ENCODE measurements at places on chromosomes 13 and 19.
A peak's percentile ranks its signal among the peaks of the same experiment; 100 is the strongest.

GRCh38 chr19:2618611-2619010 lies 83.9 kb downstream of the GNG7 start:
- no peak for DNase-seq

DNA sequence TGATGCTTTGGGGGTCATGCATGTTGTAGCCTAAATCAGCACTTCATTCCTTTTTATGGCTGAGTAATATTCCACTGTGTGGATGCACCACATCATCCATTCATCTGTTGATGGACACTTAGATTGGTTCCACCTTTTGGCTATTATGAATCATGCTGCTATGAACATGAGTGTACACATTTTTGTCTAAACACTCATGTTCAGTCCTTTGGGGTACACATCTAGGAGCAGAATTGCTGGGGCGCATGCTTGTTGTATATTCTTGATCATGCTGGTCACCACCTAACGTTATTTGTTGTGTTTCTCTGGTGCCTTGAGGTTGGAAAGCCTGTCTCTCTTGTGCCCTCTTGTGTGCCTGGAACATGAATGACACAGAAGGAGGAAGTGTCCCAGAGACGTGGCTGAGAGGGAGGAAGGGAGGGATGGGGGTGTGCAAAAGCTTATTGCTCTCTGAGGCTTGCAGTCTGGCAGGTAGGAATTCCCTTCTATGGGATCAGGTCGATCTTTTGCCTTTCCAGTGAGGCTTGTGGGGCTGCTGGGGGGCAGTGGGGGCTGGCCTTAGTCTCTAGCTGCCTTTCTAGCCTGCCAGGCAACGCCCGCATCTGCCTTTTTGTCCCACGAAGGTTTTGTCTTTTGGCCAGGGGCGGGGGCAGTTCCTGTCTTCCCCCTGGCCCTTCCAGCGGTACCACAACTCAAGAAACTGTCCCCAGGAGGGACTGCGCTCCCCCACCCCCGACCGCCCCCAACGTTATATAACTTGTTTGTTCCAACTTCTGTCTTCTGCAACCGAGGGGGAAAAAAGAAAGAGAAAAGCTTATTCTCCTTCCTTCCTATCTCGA lies 7.6 kb downstream of the KLHL26 start:
- DNase-seq, result no peak

- DNase-seq, result no peak
Measured at GRCh38 chr13:53775807-53776206, 747.2 kb downstream of the OLFM4 start.

- DNase-seq, result no peak
Measured at GRCh38 chr13:37984357-37984756, 114.8 kb upstream of the TRPC4 start.

DNA sequence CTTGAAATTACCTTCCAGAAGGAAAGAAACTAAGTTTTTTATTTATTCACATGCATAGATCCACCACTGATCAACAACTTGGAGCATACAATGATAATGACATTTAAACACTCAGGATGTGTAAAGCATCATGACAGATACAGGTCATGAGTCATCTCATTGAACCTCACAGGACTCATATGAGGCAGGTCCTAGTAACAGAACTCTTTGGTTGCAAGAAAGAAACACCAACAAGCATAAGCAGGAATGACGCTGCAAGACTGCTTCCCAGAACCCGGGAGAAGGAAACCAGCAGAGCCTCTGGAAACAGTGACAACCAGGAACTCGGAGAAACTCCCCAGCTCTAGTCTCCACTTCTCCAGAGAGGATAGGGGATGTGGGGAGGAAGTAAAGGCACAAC lies 60.8 kb upstream of the IPO5 start:
- DNase-seq, result no peak

DNA sequence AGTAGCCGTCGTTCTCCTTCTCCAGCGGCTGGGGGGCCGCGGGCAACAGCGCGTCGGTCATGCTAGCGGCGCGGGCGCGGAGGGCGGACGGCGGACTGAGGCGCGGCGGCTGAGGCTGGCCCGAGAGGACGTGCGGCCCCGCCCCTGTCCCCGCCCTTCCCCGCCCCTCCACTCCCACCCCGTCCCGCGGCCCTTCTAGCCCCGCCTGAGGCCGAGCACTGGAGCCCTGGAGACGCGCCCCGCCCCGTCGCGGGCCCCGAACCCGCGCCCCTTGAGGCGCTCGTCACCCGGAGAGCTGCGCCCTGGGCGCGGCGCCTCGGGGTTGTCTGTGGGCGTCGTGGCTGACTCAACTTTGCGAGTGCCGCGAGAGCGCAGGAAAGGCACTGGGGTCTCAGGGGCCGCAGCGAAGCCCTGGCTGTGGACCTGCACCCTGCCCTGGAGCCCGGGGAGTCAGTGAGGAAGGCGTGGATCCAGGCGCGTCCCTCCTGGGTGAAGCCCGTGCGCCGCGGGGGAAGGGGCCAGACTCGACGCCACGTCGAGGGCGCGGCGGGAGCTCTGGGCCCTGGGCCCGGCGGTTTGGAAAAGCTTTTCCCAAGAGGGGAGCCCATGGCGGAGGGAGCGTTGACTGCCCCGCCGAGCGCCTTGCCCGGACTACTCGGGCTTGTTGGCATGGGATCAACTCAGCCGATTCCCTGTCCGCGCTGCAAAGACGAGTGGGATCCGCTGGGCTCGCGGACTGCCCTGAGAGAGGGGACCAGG lies at the start of gene RHPN2:
Gene RHPN2 (minus strand): TSS at position 97 of the 759 bp plus-strand sequence. CDS start 36 bp downstream, at position 61.
- DNase-seq, result peak; percentile 7

- DNase-seq, result no peak
Measured at GRCh38 chr19:11257846-11258380, 4.4 kb downstream of the DOCK6 start.

DNA sequence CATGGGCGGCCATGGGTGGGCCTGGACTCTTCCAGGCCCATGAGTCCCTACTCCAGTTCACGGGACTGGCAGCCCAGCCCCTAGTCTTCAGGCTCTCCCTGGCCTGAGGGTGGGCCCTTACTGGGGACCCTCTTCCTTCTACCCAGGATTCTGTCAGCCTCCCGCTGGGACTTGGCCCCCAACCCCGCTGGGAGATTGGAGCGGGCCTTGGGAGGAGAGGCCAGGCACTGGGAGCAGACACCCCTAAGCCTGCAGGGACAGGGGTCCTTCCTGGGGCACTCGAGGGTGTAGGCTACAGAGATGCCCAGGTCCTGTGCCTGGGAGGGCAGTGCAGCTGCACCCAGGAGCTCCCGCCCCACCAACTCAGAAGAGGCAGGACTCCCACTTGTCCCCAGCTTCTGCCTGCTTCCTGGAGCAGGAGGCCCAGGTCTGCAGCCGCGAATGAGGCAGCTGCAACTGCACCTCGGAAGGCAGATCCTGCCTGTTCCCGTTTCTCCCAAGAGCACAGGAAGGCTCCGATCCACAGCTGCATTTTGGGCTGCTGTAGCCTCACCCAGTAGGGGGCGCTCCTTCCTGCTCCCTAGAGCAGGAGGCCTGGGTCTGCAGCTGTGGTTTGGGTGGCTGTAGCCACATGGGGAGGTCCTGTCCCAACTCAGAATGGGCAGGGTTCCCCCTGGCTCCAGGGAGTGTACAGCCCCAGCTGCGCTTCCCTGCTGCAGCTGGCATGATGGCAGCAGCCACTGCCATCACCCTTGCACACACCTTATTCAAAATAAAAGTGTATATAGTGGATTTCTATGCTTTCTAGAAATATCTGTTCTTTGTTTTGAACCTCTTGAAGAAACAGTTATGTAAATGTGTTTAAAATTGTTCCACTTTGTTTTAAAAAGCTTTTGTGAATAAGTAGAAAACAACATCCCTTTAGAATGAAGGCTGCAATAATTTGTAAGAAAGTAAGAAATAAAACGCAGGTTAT lies 46.8 kb downstream of the TEX26 start:
- peak; percentile 16 for DNase-seq

DNA sequence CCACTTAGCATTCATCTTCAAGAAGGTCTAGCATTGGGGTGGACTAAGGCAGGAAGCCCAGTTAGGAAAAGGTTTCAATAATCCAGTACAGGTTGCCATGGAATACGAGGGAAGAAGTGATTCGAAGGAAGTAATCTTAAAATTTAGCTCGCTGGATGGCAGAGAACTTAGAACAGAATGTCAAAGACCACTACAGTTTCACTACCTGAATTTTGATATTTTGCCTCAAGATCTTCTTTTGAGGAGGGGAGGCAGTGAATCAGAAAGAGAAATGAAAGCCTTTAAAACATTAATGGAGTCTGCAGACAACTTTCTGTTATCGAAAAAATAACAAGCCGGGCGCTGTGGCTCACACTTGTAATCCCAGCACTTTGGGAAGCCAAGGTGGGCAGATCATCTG lies 7.0 kb upstream of the RAB8A start:
- no peak for DNase-seq

DNA sequence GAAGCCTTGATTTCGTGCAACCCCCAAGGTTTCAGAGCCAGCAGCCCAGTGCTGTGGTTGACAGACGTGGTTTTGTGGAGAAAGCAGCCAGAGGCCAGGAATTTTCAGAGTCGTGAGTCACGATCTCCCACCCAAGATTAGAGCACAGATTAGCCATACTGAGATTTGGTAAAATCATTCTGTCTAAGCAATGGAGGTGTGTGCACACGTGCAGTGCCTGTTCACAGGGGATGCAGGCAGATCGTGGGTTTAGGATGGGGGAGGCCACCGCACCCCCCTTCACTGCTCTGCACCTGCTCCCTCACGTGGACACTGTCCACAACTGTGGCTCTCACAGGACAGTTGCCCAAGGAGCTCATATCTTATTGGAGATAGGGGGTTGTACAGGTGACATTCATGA lies 46.6 kb upstream of the GPR183 start:
- no peak for DNase-seq

GRCh38 chr13:100106705-100107104 lies 17.8 kb downstream of the PCCA start:
- no peak for DNase-seq

DNA sequence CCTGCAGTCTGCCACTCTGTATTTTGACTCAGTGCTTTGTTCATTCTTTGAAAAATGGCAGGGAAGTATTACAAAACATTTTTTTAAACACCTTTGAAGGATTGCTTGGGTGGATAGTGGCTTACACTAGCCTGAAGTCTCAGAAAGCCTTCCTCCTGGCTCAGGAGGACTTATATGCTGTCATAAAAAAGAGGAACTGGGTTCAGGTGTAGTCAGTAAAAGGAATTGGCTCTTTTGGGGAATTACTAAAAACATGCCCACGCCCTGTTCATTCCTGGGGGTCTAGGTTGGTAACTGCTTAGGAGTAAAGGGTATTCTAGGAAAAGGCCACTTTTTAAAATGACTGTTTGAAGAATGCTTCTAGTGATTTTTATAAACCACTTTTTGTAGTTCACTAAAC lies 186.9 kb downstream of the SHISA2 start:
- DNase-seq, result no peak

DNA sequence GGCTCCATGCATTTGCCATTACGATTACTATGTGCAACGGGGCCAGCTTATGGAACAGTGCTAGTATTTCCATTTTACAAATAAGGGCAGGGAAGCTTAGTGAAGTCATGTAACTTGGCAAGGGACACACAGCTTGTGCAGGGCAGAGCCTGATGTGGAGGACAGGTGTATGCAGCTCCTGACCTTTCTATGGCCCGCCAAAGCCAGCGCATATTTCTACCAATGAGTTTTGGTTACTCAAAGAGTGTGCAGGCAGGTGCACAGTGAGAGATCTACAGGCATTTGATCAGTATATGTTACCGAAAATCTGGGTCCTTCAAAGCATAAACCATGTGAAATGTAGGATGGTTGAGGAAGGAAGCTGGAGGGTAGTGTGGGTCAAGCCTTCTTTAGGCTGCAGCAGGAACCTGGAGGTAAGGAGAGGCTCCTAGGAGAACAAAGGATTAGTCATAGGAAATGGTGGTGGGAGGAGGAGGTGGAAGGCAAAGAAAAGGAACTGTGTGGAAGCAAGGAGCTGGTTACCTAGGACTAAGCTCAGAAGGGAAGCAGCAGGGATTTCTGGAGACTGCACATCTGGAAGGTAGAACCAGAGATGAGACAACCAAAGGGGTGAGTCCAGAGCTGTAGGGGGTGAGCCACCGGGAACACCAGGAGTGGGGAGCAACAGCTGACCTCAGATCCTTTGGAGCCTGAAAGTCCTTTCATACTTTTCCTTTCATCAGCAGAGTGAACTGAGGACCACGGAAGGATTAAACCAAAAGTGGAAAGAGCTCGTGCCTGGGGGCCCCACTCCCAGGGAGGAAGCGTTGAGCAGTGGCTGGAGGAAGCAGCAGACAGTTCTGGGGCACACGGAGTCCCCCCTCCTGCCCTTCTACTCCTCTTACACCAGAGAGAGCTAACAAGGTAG lies 4.2 kb upstream of the PDX1 start:
- DNase-seq, result no peak

All from hypothalamus (tissue), 51 donors.